WTC11 (cell line): ENCODE measurements at places on chromosomes 5 and 9.

DNA sequence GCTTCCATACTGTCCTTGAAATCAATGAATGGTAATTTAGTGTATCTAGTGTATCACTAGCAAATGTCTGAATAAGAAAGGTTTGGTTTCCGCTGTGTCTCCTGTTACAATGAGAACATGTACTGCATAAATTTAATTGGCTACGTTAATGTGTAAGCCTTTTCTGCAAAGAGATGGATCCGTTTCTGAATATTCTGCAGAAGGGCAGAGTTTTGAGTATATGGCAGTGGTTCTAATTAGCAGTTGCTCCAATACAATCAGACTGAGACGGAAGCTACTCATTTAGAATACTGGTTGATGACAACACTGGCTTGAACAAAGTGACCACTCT is 555 bp upstream of the PCDHGC4 start:
- H3K27me3 ChIP-seq: peaks cover 28% of the 10 kb centered on the region
- no peak for DNase-seq
- H3K27ac ChIP-seq: peak overlapping the region; percentile 90
- peaks cover 9% of the 10 kb centered on the region for H3K36me3 ChIP-seq
- peaks cover 63% of the 10 kb centered on the region for H3K4me1 ChIP-seq
- peak overlapping the region; percentile 71 for H3K4me3 ChIP-seq

GRCh38 chr5:40386289-40386688 is 293.4 kb upstream of the PTGER4 start:
- DNase-seq: no peak
- no peaks in the 10 kb centered on the region for H3K36me3 ChIP-seq
- H3K4me3 ChIP-seq: no peak overlapping the region
- H3K27ac ChIP-seq: no peak overlapping the region

DNA sequence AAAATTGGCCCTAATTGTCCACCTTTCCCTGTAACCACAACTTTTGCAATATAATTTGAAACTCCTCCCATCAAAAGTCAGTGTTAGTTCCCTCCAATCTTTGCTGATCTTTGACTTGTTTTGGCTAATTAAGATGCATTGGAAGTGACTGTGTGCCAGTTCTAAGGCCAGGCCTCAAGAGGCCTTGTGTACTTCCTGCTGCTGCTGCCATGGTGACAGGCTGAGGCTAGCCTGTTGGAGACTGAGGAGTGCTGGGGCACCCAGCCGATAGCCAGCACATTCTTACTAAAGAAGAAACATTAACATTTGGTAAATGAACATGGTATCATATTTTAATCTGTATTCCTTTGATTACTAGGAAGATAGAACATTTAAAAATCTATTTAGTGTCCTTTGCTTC is 86.5 kb downstream of the SREK1 start:
- H3K4me3 ChIP-seq: no peak overlapping the region
- peaks cover 6% of the 10 kb centered on the region; the same call in 1 of the 2 replicates for H3K36me3 ChIP-seq
- no peak for DNase-seq
- H3K27ac ChIP-seq: no peak overlapping the region; the same call in 1 of the 2 replicates
- H3K27me3 ChIP-seq: no peaks in the 10 kb centered on the region

DNA sequence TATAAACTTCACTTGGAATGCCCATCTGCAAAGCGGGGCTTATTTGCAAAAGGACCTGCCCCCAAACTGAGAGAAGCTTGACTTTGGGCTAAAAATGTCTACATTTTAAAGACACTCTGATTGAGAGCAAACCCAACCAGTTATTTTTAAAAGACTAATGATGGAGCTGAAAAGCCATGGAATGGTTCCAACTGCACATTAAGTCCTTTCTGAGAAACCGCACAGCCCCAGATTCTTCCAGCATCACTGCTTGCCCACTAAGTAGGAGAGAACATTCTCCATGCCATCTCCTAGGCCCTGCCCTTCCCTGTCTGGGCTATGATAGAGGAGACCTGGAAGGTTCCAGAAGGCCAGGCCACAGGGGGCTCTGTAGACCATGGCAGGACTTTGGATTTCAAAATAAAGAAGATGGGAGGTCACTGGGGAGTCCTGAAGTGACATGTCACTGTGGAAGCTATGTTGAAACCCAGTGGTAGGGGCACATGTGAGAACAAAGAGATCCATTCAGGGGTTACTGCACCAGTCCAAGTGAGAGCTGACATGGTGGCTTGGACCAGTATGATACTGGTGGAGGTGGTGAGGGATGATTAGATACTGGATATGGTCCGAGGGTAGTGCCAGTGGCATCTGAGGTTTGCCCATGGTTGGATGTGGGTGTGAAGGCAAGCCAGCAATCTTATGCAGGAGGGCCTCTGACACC is 179.2 kb downstream of the DAB2IP start:
- peaks cover 8% of the 10 kb centered on the region for H3K4me1 ChIP-seq
- no peaks in the 10 kb centered on the region for H3K27me3 ChIP-seq
- H3K4me3 ChIP-seq: no peak overlapping the region
- H3K27ac ChIP-seq: no peak overlapping the region
- H3K36me3 ChIP-seq: no peaks in the 10 kb centered on the region

- DNase-seq: no peak
- peaks cover 14% of the 10 kb centered on the region for H3K4me1 ChIP-seq
- peaks cover 3% of the 10 kb centered on the region; the same call in 1 of the 2 replicates for H3K27me3 ChIP-seq
- no peak overlapping the region for H3K27ac ChIP-seq
Measured at GRCh38 chr5:72648480-72648879, 141.3 kb upstream of the ZNF366 start.

DNA sequence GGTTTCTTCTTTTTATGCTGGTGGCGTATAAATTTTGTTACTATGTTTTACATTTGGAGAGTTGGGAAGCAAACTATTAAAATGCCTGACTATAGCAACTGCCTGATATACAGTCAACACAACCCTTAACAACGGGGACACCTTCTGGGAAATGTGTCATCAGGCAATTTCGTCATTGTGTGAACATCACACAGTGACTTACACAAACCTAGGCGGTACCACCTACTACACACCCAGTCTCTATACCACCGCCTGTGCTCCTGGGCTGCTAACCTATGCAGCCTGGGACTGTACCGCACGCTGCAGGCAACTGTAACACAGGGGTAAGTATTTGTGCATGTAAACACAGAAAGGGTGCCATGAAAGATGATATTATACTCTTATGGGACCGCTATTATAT is 1.3 kb upstream of the CDHR2 start:
- no peak overlapping the region; the same call in 1 of the 2 replicates for H3K27ac ChIP-seq
- no peaks in the 10 kb centered on the region; the same call in 1 of the 2 replicates for H3K27me3 ChIP-seq
- peaks cover 15% of the 10 kb centered on the region for H3K4me1 ChIP-seq

DNA sequence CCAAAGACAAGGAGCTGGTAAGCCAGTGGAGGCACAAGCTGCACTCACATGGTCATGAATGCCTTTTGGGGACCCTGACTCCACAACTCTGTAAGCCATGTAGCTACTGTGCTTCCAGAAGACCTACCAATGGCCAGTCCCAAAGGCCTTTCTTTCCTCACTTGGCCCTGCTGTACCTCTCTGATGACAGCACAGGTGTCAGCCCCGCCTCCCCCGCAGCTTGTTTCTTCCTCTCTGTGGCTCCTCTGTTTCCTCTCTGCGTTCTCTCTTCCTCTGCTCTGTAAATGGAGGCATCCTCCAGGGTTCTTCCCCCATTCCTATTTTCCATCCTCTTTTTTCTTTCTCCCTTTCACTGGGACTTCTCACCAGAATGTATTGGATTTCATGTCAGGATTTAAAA is 26.7 kb downstream of the SH3TC2 start:
- H3K36me3 ChIP-seq: no peaks in the 10 kb centered on the region
- no peak for DNase-seq
- H3K27ac ChIP-seq: no peak overlapping the region

DNA sequence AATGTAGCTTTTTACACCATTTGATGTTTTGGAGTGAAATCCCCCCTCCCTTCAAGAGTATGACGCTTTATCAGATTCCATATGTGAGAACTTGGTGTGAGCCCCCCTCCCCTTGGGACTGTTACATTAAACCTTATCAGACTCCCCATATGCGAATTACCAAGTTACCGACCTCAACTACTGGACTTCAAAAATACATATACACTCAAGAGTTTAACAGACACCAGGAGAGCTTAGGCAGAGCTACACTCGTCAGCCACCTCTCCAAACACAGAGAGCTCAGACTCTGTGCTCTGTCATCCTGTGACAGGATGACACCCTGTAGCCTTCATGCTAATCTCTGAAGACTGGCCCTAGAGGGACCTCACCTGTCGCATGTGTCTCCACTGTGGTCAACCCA is 50.2 kb downstream of the FAM114A2 start:
- H3K27ac ChIP-seq: no peak overlapping the region
- no peaks in the 10 kb centered on the region for H3K4me1 ChIP-seq
- no peak overlapping the region for H3K4me3 ChIP-seq
- no peaks in the 10 kb centered on the region for H3K36me3 ChIP-seq
- no peak for DNase-seq
- no peaks in the 10 kb centered on the region for H3K27me3 ChIP-seq

DNA sequence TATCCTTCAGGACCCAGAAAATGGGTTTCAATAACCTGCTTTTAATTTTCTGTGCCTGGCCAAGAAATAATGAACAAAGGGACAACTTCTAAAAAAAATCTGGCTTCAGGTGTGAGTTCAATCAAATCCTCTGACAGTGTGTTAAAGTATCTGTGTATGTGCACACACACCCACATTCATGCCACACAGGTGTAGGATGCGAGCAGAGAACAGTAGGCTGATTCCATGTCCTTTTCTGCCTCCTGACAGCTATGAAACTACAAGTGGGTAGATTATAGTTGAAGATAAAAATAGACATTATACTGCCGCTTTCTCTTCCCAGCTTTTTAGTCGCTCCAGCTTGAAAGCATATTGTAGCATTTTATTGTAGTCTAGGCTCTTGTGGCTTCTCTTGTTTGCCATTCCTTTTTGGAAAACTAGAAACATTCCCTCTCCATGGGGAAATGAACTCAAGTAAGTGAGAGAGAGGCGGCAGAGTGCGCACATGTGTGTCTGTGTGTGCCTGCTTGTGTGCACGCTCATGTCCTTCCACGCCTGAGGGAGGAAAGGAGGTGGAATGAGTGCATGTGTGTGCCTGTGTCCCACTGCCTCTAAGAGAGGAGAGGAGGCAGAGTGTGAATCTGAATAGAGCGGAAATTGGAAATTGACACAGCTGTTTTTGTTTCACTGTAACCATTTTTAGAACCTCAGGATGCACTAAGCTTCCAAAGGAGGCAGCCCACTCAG is 273.0 kb downstream of the ELAVL2 start:
- peaks cover 28% of the 10 kb centered on the region for H3K4me1 ChIP-seq
- H3K27me3 ChIP-seq: no peaks in the 10 kb centered on the region; the same call in 1 of the 2 replicates
- no peak for DNase-seq
- no peak overlapping the region; the same call in 1 of the 2 replicates for H3K27ac ChIP-seq
- H3K4me3 ChIP-seq: no peak overlapping the region
- no peaks in the 10 kb centered on the region for H3K36me3 ChIP-seq

- H3K27me3 ChIP-seq: no peaks in the 10 kb centered on the region
- H3K27ac ChIP-seq: no peak overlapping the region
Measured at GRCh38 chr5:28286566-28286965, 1248.2 kb upstream of the CDH9 start.

- H3K27ac ChIP-seq: no peak overlapping the region
- no peaks in the 10 kb centered on the region for H3K36me3 ChIP-seq
- no peak for DNase-seq
- H3K4me3 ChIP-seq: no peak overlapping the region
- peaks cover 7% of the 10 kb centered on the region for H3K27me3 ChIP-seq
Measured at GRCh38 chr9:99166149-99166548, 55.6 kb downstream of the ALG2 start.

DNA sequence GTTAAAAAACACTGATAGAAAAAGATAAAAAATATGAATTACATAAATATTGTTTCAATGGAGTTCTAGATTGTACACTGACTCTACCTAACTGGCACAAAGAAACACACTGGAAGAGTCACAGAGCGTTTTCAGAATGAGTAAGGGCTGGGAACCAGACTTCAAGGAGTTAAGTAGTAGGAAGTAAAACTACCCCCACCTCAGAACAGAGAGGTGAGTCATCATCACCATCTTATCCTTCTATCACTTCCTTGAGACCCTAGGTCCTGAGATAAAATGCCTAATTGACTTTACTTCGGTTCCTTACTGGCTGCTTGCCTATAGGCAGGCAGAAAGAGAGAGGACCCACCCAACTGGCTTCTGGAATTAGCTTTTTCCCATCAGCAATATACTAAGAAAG is 79.7 kb downstream of the ELAVL2 start:
- H3K27ac ChIP-seq: no peak overlapping the region
- H3K4me1 ChIP-seq: peaks cover 89% of the 10 kb centered on the region
- no peak overlapping the region for H3K4me3 ChIP-seq
- H3K36me3 ChIP-seq: peaks cover 10% of the 10 kb centered on the region; the same call in 1 of the 2 replicates

GRCh38 chr5:172453986-172454357 is 353 bp downstream of the SH3PXD2B start:
- peaks cover 54% of the 10 kb centered on the region for H3K4me1 ChIP-seq
- H3K27ac ChIP-seq: no peak overlapping the region
- peak overlapping the region; percentile 90 for H3K4me3 ChIP-seq

GRCh38 chr9:29750062-29750461 is 2176.8 kb upstream of the C9orf72 start:
- H3K4me3 ChIP-seq: no peak overlapping the region
- H3K27me3 ChIP-seq: no peaks in the 10 kb centered on the region
- H3K4me1 ChIP-seq: no peaks in the 10 kb centered on the region
- no peak for DNase-seq
- no peak overlapping the region for H3K27ac ChIP-seq
- H3K36me3 ChIP-seq: no peaks in the 10 kb centered on the region

DNA sequence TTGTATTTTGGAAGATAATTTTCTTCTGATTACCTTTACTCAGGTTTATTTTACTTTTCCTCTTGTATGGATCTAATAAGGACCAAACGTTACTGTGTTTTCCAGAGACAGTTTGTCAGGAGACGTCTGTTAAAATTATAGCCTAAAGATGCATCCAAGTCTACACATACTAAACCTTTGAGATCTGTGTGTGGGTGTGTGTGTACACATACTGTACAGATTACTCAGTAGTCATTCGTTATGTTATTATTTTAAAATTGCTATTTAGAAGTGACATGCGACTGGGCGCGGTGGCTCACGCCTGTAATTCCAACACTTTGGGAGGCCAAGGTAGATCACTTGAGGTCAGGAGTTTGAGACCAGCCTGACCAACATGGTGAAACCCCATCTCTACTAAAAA is 51.6 kb upstream of the CNTLN start:
- no peak overlapping the region for H3K4me3 ChIP-seq
- no peak overlapping the region for H3K27ac ChIP-seq
- no peaks in the 10 kb centered on the region for H3K36me3 ChIP-seq
- H3K27me3 ChIP-seq: no peaks in the 10 kb centered on the region
- peaks cover 19% of the 10 kb centered on the region for H3K4me1 ChIP-seq
- DNase-seq: no peak
